ENCODE measurements at places on chromosomes 2 and 18.

DNA sequence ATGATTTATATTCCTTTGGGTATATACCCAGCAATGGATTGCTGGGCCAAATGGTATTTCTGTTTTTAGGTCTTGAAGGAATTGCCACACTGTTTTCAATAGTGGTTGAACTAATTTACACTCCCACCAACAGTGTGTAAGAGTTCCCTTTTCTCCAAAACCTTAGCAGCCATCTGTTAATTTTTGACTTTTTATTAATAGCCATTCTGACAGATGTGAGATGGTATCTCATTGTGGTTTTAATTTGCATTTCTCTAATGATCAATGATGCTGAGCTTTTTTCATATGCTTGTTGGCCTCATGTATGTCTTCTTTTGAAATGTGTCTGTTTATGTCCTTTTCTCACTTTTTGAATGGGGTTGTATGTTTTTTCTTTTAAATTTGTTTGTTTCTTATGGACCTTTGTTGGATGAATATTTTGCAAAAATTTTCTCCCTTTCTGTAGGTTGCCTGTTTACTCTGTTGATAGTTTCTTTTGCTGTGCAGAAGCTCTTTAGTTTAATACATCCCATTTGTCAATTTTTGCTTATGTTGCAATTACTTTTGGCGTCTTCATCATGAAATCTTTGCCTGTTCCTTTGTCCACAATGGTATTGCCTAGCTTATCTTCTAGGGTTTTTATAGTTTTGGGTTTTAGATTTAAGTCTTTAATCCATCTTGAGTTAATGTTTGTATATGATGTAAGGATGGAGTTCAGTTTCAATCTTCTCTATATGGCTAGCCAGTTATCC lies 119.7 kb upstream of the XIRP2 start:
- no peak for DNase-seq

DNA sequence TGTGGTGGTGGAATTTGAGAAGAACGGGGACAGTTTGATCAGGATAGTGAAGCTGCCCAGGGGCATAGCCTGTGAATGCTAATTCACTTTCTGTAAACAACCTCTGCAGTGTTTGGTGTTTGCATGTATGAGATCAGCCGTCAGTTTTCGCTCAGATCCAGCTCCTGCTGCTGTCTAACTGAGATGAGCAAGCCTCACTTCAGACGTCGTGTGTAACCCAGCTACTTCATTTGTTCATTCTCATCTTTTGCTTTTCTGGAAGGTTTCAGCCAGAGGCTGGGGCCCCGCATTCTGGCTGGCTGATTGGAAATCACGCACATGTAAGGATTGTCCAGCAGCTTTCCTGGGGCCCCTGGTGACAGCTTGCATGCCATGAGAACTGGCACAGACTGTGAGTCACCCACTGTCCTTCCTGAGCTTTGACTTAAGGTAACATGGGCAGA lies 48.9 kb downstream of the LDLRAD4 start:
- DNase-seq = no peak

GRCh38 chr2:59899692-59900091 lies 653.8 kb downstream of the BCL11A start:
- no peak for DNase-seq

DNA sequence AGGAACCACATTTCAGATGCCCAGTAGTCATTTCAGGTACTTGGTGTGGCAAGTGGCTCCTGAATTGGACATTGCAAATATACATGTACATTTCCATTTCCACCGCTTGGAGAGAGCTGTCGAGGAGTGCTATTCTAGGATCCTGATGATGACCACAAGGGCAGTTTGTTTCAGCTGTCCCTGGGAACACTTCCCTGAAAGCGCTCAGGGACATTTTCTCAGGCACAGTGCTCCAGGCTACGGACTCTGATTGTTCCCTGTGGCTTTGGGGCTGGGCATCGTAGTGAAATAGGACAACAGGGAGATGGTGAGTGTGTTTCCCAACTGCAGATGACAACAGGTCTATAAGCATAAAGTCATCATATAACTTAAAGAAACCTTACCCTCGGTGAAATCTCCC lies 3.1 kb downstream of the DBI start:
- no peak for DNase-seq

Data from SK-N-DZ (cell line).